Activated CD8-positive, alpha-beta T cell treated with anti-CD3 and anti-CD28 coated beads for 36 hours (primary cell): ENCODE measurements at places on chromosomes 6 and 20.

DNA sequence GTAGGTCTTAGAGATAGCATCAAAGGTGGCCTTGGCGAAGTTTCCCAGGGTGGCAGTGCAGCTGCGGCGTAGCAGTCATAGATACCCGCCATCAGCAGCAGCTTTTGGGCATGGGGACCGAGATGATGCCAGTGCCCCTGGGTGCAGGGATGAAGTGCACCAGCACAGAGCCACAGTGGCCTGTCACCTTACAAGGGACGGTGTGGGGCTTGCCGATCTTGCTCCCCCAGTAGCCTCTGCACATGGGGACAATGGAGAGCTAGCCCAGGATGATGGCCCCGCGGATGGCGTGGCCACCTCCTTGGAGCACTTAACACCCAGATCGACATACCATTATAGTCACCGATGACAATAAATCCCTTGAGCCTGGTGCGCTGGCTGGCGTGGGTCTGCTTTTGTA is 195.5 kb downstream of the ZMYND8 start:
- peaks cover 1% of the 10 kb centered on the region for H3K27me3 ChIP-seq
- H3K4me3 ChIP-seq = no peak overlapping the region
- H3K27ac ChIP-seq = no peak overlapping the region
- no peaks in the 10 kb centered on the region for H3K36me3 ChIP-seq
- no peak for DNase-seq
- H3K4me1 ChIP-seq = no peaks in the 10 kb centered on the region

DNA sequence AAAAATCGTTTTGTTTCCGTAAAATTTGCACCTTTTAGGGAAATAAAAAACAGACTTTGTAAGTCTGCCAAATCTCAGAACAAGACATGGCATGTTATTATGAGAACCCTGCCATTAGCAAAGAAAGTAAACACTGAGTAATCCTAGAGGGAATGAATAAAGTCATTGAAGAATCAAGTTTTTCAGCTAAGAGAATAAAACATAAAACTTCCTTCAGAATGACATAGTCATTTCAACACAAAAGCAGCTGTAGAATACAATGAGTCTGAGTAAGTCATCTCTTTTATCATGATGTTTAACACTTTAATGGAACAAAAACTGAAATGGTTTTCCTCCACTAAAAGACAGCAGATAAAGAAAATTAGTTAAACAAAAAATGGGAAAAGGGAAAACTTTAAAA is 10.3 kb upstream of the DST start:
- H3K4me3 ChIP-seq = no peak overlapping the region
- no peaks in the 10 kb centered on the region for H3K36me3 ChIP-seq
- no peak for DNase-seq
- H3K4me1 ChIP-seq = no peaks in the 10 kb centered on the region

DNA sequence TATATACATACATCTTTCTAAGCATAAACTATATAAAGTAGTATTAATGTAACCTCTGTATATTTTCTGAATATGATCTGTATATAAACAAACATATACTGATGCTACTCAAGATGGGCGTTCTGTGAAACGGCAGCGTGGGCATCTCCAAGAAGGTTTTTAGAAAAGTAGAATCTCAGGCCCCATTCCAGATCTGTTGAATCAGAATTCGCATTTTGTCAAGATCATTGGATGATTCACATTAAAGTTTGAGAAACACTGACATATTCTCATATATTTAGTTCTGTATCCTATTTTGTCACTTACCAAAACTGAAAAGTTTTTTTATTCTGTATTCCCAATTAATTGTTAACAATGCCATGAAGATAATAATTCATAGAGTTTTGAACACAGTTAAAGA is 5.5 kb downstream of the C6orf141 start:
- peaks cover 14% of the 10 kb centered on the region for H3K4me1 ChIP-seq
- no peak overlapping the region for H3K4me3 ChIP-seq
- no peaks in the 10 kb centered on the region for H3K36me3 ChIP-seq
- no peak overlapping the region for H3K27ac ChIP-seq

- no peak overlapping the region for H3K4me3 ChIP-seq
- H3K27me3 ChIP-seq = no peaks in the 10 kb centered on the region
- H3K4me1 ChIP-seq = peaks cover 4% of the 10 kb centered on the region
- H3K36me3 ChIP-seq = peaks cover 35% of the 10 kb centered on the region
- no peak overlapping the region for H3K27ac ChIP-seq
- DNase-seq = no peak
These were observed 162.6 kb downstream of the DTNBP1 start for GRCh38 chr6:15500078-15500740.

DNA sequence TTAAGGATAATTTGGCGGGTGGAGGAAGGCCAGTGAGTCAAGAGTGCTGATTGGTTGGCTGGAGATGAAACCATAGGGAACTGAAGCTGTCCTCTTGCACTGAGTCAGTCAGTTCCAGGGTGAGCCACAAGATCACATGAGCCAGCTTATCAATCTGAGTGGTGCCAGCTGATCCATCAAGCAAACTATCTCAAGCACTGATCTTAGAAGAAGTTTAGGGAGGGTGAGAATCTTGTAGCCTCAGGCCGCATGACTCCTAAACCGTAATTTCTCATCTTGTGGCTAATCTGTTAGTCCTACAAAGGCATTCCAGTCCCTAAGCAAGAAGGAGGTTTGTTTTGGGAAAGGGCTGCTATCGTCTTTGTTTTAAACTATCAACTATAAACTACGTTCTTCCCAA is 954.3 kb downstream of the KIF16B start:
- no peak overlapping the region for H3K27ac ChIP-seq
- no peaks in the 10 kb centered on the region for H3K36me3 ChIP-seq
- H3K4me1 ChIP-seq = no peaks in the 10 kb centered on the region
- H3K27me3 ChIP-seq = no peaks in the 10 kb centered on the region
- no peak for DNase-seq
